ENCODE measurements at places on chromosomes 12 and 14. TPM values are rescaled to one million over a fixed set of nuclear protein-coding genes. Genes with fewer than 3 reads are reported as not detected.

ABCD2 gene
- total RNA-seq, result 2.2 TPM

- no peaks in the 10 kb centered on the region for H3K27me3 ChIP-seq
- H3K36me3 ChIP-seq, result peaks cover 19% of the 10 kb centered on the region
- no peaks in the 10 kb centered on the region for H3K4me1 ChIP-seq
- no peak overlapping the region for H3K4me3 ChIP-seq
- DNase-seq, result no peak
These were observed 32.5 kb upstream of the MYRFL start for GRCh38 chr12:69792533-69792932.

COX8C gene
- not detected for total RNA-seq

GRCh38 chr14:79712302-79712950, 498.9 kb downstream of the DIO2 start:
- H3K4me3 ChIP-seq, result no peak overlapping the region
- H3K27me3 ChIP-seq, result no peaks in the 10 kb centered on the region
- H3K27ac ChIP-seq, result no peak overlapping the region
- no peaks in the 10 kb centered on the region for H3K4me1 ChIP-seq
- H3K36me3 ChIP-seq, result no peaks in the 10 kb centered on the region
- no peak for DNase-seq

PPFIBP1 gene
- total RNA-seq, result 2.6 TPM

OAS3 gene
- 13.9 TPM for total RNA-seq

GRCh38 chr12:71353607-71354006, 86.0 kb upstream of the LGR5 start:
- no peak overlapping the region for H3K27ac ChIP-seq
- no peaks in the 10 kb centered on the region for H3K4me1 ChIP-seq
- H3K27me3 ChIP-seq, result no peaks in the 10 kb centered on the region
- DNase-seq, result no peak

GPR84 gene
- 0.27 TPM for total RNA-seq

MYF5 gene
- total RNA-seq, result not detected

TMEM19 gene
- total RNA-seq, result 8.9 TPM

CLEC1A gene
- not detected for total RNA-seq

LRCOL1 gene
- total RNA-seq, result not detected

DNA sequence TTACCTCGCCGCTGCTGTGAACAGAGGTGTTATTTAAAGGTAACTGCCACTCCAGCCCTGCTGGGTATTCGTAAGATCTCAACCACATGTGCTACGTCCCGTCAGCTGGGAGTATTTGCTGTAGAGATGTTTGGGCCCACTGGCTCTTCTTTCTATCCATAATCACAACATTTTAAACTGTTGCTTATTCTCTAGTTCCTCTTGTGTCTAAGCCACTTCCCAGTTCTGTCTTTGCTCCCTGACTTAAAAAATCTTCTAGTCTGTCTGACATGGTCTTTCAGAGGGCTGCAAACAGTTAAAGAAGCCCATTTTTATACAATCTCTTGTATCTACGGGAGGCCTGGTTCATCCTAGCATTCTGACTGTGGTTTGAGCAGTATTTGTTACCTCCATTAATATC, 33.2 kb upstream of the HELB start:
- H3K4me3 ChIP-seq, result no peak overlapping the region
- no peak for DNase-seq
- peaks cover 20% of the 10 kb centered on the region for H3K4me1 ChIP-seq
- no peaks in the 10 kb centered on the region for H3K27me3 ChIP-seq

GRCh38 chr12:77751939-77752338, 78.8 kb upstream of the NAV3 start:
- H3K27me3 ChIP-seq, result no peaks in the 10 kb centered on the region
- H3K4me3 ChIP-seq, result no peak overlapping the region
- no peaks in the 10 kb centered on the region for H3K36me3 ChIP-seq
- no peaks in the 10 kb centered on the region for H3K4me1 ChIP-seq
